ENCODE measurements at places on chromosomes 2 and 18.

GRCh38 chr2:142131010-142131669 is at the start of gene LRP1B:
TSS of gene LRP1B (minus strand) at chr2:142131016. CDS start at chr2:142130729, 287 bp downstream.
- DNase-seq: no peak

DNA sequence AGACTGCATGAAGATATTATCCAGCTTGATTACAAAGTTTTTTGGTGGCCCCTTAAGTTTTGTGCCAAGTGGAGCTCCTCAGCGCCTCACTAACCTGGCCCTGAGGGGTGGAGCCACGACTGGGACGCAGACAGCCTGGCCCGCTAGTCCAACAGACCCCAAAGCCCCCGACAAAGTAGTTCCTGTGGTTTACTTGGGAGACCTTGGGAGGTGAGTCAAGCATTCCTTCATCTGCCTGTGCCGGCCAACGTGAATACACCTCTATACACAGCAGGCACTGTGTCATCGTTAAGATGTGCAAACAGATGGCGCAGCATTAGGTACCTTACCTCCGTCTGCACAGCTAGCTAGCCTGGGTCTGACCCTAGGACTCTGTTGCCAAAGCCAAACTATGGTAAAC is 55.0 kb upstream of the LAMA1 start:
- DNase-seq: no peak

DNA sequence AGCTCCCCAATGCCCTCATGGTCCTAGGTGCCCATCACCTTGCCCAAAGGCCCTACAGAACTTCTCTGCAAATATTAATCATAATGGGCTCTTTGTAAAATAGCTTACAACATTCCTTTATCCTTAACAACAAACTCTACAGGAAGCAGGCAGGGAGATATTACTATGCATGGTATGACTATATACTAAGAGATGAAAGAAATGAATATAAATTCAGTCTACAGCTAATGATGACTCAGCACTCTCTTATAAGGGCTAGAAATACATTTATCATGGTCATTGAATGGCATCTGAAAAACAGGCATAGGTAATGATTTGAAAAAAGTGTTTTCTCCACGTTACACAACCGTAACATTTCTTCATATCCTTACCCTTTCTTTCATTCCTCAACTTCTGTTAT is 254.8 kb upstream of the DSEL start:
- DNase-seq: no peak

DNA sequence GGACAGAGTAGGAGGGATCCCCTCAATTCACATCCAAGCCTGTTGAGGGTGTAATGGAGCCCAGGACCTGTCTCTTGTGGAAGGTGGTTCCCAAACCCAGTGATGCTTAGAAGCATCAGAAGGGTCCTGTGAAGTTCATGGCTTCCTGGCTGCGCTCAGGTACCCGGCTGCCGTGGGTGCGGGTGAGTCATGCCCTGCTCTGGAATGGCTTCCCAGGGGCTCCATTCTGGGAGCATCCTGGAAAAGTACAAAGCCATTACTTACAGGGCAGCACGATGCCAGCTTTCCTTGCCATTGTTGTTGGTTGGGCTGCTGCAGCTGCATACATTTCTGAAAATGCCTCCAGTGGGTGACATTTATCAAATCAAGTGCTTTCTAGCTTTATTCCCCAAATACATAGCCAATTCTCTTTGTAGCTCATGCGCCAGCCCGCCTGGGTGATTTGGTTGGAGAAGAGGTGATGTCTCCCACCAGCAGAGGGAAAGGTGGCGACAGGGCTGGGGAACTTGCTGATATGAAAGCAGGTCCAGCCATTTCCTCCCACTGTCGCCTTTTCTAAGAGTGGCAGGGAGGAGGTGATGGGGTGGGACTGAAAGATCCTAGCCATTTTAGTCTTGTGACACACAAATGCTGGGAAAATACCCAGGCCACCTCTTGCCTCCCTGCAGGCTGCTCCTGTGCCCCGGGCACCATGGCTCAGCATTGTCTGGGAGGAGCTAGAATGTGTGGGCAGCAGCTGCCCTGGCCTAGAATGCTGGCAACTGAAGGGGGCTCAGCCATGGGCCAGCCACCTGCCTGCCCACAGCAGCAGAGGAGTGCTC is 65.9 kb upstream of the HPCAL1 start:
- no peak for DNase-seq

GRCh38 chr2:51919395-51919794 is 887.5 kb upstream of the NRXN1 start:
- no peak for DNase-seq

GRCh38 chr2:227344231-227344630 is 19.2 kb downstream of the MFF start:
- no peak for DNase-seq

- no peak for DNase-seq
These were observed 92.9 kb upstream of the CYP1B1 start for GRCh38 chr2:38168710-38169480.
